ENCODE measurements at places on chromosomes 2 and 18.

- DNase-seq: no peak
These were observed 358.0 kb downstream of the HRH4 start for GRCh38 chr18:24818441-24818840.

DNA sequence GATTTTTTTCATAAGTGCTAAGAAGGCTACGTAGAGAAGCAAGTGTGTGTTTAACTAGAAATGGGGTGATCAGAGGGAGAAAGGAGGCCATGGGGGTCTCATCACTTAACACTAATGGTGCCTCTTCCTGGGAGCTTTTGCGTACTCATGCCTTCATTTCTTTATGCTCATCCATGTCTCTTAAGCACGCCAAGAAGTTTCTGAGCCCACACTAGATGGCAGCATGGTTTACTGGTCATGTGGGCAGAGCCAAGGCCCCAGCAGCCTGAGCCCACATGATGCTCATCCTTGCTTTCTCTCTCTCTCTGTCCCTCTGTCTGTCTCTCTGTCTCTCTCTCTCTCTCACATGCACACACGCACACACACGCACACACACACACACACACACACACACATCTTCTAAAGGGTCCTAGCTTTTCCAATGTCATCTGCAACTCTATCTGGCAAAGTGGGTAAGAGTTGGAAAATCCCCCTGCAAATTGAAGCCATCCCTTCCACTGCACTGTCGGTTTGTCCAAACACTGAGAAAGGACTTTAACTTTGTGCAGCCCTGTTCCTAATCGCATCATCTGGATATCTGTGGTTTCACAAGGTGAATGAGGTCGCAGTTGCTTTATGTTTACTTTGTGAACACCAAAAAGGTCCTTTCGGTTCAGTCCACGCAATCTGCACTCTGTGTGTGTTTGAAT lies 137.1 kb upstream of the CCDC68 start:
- no peak for DNase-seq

GRCh38 chr18:42583283-42583731 lies 532.2 kb downstream of the RIT2 start:
- no peak for DNase-seq

- no peak for DNase-seq
These were observed 58.1 kb upstream of the MYT1L start for GRCh38 chr2:2389215-2389614.

DNA sequence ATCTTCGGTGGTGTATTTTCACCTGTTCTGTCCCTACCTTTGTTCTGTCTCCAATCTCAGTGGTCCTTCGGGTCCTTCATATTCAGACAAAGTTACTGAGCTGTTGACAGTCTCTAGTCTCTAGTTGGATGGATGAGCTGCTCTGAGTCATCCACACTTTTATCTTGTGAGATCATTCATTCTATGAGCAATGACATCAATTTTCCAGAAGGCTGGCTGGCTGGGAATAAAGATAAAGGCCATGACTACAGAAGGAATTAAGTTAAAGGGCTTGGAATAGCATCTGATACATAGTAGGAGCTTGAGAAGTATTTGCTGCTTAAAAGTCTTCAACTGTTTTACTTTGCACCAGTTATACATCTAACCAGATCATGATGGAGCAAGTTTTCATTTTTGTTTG lies 43.1 kb upstream of the SLC39A10 start:
- DNase-seq: no peak

GRCh38 chr2:43230951-43231827 lies 4.8 kb upstream of the ZFP36L2 start:
- no peak for DNase-seq

DNA sequence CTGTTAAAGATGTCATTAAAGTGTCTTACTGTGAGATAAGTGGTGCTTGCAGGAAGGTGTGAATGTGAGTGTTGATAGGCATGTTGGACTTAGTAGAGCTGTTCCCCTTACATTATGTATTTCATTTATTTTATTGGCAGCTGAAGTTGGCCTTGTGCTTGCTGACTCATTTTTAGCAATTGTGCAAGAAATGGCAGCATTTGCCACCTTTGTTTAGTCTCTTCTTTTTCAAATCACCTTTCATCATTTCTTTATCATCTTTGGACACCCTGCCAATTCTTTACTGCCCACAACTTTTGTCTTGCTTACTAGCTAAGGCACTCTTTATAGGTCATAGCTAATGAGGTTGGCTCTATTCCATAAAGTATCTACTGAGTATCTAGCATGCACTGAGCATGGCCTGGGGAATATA lies 130.3 kb upstream of the LYPD6 start:
- no peak for DNase-seq

Data from right atrium auricular region (tissue), 2 donors.